ENCODE measurements at places on chromosomes 7 and 10.

DNA sequence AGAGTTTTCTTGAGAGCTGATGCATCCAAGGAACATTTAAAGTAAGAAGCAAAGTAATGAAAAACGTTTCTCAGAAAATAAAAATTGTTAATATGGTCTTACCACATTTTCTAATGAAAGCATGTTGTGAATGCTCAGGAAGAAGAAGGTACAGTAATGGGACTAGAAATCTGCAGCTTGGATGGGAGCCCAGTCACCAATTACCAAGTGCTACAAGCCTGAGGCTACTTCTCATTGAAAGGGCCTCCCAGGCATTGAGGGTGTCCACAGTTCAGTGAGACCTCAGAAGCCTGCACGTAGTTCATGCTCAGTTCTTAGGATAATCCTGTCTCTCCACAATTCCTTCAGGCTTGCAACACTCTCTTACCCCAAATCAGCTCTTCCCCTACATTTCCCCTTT is 17.6 kb downstream of the PTN start:
- no peak for DNase-seq

DNA sequence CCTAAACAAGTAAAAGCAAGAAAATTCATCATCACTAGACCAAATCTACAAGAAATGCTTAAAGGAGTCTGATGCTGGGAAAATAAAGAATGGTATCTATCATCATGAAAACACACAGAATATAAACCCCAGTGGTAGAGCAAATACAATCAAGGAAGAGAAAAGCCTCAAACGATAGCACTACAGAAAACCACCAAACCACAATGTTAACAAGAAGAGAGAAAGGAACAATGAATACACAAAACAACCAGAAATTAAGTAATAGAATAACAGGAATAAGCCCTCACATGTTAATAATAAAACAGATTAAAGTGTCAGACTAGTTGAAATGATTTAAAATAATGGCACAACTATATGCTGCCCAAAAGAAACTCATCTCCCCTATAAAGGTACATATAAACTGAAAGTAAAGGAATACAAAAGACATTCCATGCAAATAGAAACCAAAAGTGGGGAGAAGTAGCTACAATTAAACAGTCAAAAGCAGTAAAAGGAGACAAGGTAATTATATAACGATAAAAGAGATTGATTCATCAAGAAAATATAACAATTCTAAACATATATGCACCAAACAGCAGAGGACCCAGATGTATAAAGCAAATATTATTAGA is 77.3 kb downstream of the JMJD1C start:
- no peak for DNase-seq

DNA sequence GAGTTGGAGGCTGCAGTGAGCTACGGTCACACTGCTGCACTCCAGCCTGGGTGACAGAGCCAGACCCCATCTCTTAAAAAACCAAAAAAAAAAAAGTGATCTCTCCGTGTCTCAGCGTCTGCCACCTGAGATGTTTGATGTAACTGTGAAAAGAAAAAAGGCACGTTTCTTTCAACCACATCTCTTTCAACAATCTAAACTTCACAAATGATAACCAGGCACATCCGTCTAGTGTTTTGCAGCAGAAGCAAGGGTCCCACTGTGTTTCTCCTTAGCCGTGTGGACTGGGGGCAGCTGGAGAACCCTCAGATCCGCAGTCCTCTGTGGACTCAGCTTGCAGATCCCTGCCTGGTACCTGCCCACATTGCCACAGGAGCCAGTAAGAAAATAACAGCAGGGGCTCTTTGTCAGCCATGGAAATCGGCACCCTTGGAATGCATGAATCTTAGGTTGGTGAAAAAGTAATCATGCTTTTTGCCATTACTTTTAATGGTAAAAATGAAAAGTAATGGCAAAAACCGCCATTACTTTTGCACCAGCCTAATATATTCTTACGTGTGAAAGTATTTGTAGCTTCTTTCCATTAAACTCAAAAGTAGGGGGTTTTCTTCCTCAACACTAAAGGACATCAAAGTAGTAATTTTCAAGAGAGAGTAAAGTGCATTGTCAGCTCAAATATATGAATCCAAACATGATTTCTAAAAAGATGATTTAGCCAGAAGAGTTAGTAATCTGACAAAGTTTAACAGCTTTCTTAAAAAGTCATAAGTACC is 276.5 kb downstream of the CCDC3 start:
- no peak for DNase-seq

- no peak for DNase-seq
Measured at GRCh38 chr10:96376483-96376882, 17.7 kb upstream of the OPALIN start.

All from NCI-H510A treated with DMSO at 0.1 percent for 48 hours (cell line).